ENCODE measurements at places on chromosomes 5 and 9. TPM values are rescaled to one million over a fixed set of nuclear protein-coding genes. Genes with fewer than 3 reads are reported as not detected.
A peak's percentile ranks its signal among the peaks of the same experiment; 100 is the strongest.

- no peaks in the 10 kb centered on the region for H3K36me3 ChIP-seq
- H3K4me3 ChIP-seq, result no peak overlapping the region
- peaks cover 2% of the 10 kb centered on the region for H3K4me1 ChIP-seq
- no peak overlapping the region for H3K27ac ChIP-seq
Observed at GRCh38 chr9:14127656-14128055, 186.3 kb downstream of the NFIB start.

- H3K27ac ChIP-seq, result no peak overlapping the region
- DNase-seq, result no peak
- H3K4me1 ChIP-seq, result no peaks in the 10 kb centered on the region
- no peaks in the 10 kb centered on the region for H3K27me3 ChIP-seq
Observed at GRCh38 chr5:172573986-172574870, 66.8 kb upstream of the NEURL1B start.

DNA sequence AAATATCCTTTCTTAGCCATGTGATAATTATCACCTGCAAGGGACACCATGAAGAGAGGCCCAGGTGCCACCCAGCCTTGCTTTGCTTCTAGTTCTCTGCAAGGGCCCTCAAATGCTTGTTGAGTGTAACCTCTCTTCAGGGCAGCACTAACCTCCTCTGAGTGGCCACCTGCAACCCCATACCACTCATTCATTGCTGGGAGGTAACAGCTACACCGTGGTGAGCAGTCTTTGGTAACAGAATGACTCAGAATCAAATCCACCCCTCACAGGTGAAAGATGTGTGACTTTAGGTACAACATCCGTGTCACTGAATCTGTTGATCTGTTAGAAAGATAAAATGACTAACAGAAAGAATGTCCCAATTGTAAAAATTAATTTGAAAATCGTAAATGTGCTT is 365.1 kb upstream of the TRPC7 start:
- no peaks in the 10 kb centered on the region for H3K27me3 ChIP-seq
- H3K4me1 ChIP-seq, result no peaks in the 10 kb centered on the region
- no peak overlapping the region for H3K27ac ChIP-seq

DNA sequence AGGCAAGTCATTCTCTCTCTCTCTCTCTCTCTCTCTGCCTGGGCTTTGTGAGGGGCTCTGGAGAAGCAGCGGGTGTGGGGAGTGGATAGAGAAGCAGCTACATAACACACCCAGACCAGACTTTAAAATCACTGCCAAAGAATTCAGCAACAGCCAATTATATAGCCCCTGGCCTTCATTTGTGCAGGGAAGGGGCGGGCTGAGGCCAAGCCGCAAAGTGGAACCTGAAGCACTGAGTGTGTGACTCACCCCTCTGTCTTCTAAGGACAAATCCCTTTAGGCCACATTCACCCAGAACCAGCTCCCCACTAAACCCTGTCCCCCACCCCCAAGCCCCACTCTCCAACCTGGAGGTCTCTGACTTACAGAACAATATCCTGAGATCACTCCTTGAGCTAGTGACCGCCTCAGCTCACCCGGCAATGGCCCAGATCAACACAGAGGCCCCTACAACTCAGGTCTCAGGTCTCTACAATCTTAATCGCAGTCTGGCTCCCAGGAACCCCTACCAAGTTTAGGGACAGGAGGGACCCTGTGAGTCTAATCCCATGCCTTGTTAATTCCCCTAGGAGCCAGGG is 6.0 kb downstream of the B4GALT1 start:
- H3K4me3 ChIP-seq, result no peak overlapping the region
- no peaks in the 10 kb centered on the region for H3K36me3 ChIP-seq
- H3K27ac ChIP-seq, result peak overlapping the region; percentile 97
- H3K4me1 ChIP-seq, result peaks cover 76% of the 10 kb centered on the region
- DNase-seq, result no peak
- H3K27me3 ChIP-seq, result no peaks in the 10 kb centered on the region

DNA sequence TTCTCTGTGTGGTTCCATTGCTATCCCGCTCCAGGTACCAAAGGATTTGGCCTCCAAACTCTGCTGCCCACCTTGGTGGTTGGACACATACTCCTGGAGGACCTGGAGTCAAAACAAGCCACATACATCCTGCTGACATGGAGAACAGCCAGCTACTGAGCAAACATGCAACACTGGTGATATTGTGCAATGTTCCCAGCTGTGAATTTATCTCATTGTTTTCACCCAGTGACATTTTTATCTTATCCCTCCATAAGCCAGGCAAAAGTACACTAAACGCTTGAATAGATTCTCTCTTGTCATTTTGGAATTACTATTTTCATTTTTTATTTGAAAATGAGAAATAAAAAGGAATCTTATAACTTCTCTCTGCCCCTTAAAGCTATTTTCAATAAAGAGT is 11.1 kb upstream of the CTSL start:
- peak overlapping the region; percentile 42 for H3K27ac ChIP-seq
- no peaks in the 10 kb centered on the region for H3K4me1 ChIP-seq
- no peak overlapping the region for H3K4me3 ChIP-seq
- no peaks in the 10 kb centered on the region for H3K36me3 ChIP-seq
- DNase-seq, result no peak

Gene PCDHGA12
- total RNA-seq, result 0.37 TPM

Gene TMEM252
- not detected for total RNA-seq

Gene ITGA1
- total RNA-seq, result 187 TPM

Gene CCDC171
- 0.67 TPM for total RNA-seq
